ENCODE measurements at places on chromosomes 4 and X.

- DNase-seq, result no peak
Observed at GRCh38 chrX:41033299-41033698, 51.9 kb upstream of the USP9X start.

- DNase-seq, result no peak
Observed at GRCh38 chr4:176435901-176436292, 116.1 kb downstream of the SPCS3 start.

DNA sequence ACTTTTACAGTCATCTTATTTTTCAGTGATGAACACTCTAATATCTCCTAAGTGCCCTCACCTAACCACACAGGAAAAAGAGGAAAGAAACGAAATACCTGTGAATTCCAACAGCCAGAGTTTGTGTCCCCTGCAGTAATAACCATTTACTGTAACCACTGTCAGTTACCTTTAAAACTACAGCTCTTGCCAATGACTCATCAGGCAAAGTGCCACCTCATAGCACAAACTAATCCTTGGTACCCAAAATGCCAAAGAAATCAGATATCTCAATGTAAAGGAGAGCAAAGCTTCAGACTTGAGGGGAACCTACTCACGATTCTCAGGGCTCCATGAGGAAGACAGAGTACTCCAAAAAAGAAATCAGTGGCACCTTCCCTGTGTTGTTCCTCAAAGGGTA lies 146.5 kb downstream of the NDST3 start:
- DNase-seq, result no peak

GRCh38 chr4:121938282-121939092 lies 13.4 kb downstream of the TRPC3 start:
- no peak for DNase-seq

GRCh38 chrX:147850875-147851274 lies 60.8 kb upstream of the FMR1 start:
- DNase-seq, result no peak

- no peak for DNase-seq
Observed at GRCh38 chr4:142112451-142112850, 476.1 kb downstream of the IL15 start.

GRCh38 chrX:141375011-141375760 lies 132.9 kb upstream of the SPANXC start:
- no peak for DNase-seq
